Anterior cingulate cortex (tissue), 58 donors: ENCODE measurements at places on chromosomes 12 and 14.
A peak's percentile ranks its signal among the peaks of the same experiment; 100 is the strongest.

DNA sequence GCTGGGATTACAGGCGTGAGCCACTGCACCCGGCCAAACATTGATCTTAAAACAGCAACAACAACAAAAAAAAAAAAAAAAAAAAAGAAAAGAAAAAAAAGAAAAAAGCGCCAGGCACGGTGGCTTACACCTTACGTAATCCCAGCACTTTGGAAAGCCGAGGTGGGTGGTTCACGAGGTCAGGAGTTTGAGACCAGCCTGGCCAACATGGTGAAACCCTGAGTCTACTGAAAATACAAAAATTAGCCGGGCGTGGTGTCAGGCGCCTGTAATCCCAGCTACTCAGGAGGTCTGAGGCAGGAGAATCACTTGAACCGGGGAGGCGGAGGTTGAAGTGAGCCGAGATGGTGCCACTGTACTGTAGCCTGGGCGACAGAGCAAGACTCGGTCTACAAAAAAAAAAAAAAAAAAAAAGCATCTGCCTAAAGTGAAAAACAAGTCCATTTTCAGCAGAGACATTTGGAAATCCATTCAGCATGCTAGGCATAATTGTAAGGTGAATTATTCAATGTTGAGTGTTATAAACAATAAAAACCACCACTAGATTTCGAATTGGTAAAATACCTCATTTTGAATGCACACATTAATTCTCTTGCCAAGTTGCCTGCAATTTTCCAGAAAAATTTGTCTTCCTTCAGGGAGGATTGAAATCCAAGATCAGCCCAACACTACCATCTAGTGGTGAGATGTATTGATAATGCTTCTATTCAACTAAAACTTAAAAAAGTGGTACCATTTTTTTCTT, 8.0 kb upstream of the CERS5 start:
- DNase-seq: peak; percentile 29

DNA sequence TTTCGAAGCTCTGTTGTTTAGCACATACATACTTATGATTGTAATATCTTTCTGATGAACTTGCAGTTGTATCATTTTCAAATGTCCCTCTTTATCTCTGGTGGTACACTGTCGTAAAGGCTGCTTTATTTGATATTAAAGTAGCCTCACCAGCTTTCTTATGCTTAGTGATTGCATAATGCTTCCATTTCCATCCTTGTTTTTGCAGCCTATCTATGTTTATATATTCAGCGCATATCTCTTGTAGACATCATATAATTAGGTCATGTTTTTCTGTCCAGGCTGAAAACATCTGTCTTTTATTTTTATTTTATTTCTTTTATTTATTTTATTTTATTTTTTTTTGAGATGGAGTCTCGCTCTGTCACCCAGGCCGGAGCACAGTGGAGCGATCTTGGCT, 34.6 kb downstream of the ACAD10 start:
- DNase-seq: no peak

DNA sequence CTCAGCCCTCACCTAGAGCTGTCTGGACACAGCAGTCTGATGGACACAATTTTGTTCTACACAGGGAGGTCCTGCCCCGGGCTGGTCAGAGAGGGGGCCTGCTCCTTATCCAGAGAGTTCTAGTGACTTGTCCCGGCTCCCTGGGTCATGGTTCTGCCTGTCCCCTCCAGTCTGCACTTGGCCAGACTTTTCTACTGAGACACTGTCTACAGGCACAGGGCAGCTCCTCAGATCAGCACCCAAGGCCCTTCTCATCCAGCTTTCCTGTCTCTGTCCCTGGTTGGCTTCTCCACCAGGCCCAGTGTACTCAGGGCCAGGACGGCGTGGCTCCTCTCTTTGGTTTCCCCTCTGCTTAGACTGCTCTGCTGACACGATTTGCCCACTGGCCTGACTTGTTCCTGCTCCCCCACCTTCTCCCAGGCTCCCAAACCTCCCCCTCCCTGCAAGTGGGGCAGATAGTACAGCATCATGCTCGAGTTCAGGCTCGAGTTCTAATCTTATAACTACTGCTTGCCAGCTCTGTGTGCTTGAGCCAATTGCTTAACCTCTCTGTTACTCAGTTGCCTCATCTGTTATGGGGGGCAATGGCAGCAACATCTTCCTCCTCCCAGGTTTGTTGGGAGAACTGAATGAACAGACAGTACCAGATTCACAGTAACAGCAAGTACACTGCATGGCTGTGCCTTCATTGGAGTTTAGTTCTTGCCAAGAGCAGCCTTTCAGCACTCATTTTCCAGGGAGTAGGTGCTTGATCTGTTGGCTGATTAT, 22.0 kb upstream of the COL2A1 start:
- DNase-seq: no peak

DNA sequence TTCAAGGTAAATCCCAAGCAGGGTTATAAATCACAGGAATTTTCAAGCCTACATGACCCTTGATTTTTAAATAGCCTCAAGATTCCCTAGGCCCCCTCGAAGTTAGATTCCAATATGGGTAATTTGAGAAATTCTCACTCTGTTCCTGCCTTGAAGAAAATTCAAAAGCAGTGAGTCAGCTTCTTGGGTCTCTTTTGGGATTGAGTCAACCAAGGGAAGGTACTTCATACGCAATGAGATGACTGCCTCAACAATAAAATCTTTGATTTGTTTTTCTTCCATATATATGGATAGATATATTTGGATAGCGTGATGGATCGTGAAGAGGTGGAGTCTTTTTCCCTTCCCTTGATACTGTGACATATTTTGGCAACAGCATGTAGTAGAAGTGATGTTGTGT, 180.4 kb upstream of the ATP2B1 start:
- DNase-seq: no peak

- no peak for DNase-seq
These were observed 209.5 kb upstream of the DIO3 start for GRCh38 chr14:101351769-101352168.

- no peak for DNase-seq
These were observed 125.8 kb downstream of the CCDC91 start for GRCh38 chr12:28316049-28316448.

DNA sequence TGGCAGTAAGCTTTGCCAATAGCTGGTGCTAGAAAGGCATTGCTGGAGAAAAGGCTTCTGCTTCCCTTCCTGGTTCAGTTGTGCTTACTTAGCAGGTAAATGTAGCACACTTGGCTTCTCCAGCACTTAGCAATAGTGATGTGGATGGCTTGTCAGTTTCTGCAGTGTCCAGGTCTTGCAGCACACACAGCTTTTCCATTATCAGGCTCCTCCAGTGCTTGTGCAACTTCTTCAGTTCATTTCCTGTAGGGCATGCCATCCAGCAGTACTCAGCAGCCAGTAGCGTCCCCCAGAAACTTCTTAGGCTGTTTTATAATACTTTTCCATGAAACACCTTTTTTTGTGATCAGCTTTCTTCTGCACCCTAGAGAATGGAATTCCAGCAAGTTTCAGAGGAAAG, 154.6 kb downstream of the SLC6A15 start:
- DNase-seq: no peak

GRCh38 chr14:71907793-71908515, 24.3 kb upstream of the RGS6 start:
- DNase-seq: no peak

GRCh38 chr14:81435391-81436295, 35.5 kb upstream of the STON2 start:
- no peak for DNase-seq

- DNase-seq: no peak
These were observed 76.1 kb downstream of the ALG10B start for GRCh38 chr12:38392554-38393144.

DNA sequence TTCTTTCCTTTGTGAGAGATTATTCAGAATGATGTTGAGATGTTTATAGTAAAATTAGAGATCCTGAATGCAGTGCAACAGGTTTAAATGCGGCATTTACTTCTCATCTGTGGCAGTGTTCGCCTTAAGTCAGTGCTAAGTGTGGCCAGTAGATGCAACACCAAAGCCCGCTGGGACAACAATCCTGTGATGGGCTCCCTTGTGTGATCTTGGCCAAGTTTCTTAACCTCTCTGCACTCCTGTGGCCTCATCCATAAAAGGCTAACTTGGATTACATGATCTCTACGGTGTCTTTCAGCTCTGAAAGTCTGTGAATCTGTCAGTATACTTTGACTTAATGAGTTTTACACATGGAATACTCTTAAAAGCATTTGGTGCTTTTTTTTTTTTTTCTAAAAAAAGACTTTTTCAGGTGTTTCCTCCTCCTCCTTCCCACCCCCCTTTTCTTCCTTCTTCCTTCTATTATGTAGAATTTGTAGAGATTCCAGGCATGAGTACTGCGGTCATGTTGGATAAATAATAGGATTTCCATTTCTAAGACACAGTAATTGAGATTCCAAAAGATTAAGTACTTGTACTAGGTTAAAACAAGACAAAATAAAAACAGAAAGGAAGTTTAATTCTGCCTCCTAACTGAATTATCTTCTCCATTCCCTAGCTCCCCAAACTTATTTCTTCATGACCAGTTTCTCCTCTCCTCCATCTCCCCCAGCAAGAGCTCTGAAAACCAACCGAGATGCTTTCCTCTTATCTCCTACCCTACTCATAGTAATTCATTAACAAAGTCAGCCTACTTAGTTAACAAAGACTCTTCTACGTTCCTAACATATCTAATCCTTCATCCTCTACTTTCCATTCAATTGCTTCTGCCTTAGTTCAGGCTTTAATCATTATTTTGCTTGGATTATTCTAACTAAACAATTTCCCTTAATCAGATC, 42.2 kb upstream of the NAV3 start:
- DNase-seq: no peak

GRCh38 chr12:44459569-44459968, 416.5 kb downstream of the NELL2 start:
- DNase-seq: no peak

- no peak for DNase-seq
These were observed 62.9 kb upstream of the LHX5 start for GRCh38 chr12:113534555-113534954.

DNA sequence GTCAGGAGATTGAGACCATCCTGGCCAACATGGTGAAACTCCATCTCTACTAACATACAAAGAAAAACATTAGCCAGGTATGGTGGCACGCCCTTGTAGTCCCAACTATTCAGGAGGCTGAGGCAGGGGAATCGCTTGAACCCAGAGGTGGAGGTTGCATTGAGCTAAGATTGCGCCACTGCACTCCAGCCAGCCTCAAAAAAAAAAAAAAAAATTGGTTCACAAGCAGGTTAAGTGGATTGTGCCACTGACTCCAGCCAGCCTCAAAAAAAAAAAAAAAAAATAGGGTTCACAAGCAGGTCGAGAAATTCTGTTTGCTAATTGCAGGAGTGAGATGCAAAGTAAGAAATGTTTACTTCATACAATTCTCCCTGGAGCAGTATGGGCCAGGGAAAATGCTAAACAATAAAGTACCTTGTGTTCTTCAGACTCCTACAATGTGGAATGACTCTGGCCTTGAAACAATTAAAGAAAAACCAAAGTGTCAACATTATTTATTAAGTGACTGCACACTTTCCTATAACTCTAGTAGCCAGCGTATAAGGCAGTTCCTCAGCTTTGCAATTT, 6.1 kb downstream of the EDDM3B start:
- DNase-seq: no peak

- no peak for DNase-seq
These were observed 33.8 kb upstream of the IRF2BPL start for GRCh38 chr14:77062261-77062660.

- DNase-seq: no peak
These were observed 62.9 kb upstream of the PSMA6 start for GRCh38 chr14:35229084-35229791.

DNA sequence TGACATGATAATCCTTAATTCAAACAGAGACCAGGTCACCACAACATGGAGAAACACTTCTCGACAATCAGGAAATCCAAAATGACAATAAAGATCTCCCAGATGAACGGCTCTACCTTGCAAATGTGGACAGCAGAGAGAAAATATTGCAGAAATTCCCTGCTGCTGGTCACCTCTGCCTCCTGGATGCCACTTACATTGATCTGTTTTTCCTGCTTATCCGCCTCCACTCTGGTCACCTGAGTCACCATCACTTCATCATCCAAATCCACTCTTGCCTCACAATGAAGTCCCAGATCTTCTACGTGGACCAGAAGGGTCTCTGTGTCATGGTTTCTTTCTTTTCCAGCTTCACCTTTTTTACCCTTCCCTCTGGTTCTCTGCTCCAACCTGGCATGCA, 21.1 kb downstream of the TTC9 start:
- DNase-seq: no peak

DNA sequence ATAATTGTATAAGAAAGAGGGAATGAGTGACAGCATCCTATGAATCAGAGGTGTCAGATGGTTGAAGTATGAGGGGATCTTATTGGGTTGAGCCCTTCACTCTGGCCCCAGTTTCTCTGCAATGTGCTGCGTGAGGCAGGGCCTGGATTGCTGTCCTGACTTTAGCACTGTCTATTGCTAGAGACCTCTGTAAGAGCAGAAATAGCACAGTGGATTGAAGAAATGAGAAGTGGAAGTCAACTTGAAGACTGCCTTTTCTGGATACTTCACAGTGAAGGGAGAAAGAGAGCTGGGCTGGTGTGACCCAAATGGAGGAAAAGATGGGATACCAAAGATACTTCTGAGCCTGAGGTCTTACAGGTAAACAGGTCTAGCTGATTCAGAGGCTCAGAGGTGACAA, 5.8 kb downstream of the ASCL4 start:
- DNase-seq: no peak

DNA sequence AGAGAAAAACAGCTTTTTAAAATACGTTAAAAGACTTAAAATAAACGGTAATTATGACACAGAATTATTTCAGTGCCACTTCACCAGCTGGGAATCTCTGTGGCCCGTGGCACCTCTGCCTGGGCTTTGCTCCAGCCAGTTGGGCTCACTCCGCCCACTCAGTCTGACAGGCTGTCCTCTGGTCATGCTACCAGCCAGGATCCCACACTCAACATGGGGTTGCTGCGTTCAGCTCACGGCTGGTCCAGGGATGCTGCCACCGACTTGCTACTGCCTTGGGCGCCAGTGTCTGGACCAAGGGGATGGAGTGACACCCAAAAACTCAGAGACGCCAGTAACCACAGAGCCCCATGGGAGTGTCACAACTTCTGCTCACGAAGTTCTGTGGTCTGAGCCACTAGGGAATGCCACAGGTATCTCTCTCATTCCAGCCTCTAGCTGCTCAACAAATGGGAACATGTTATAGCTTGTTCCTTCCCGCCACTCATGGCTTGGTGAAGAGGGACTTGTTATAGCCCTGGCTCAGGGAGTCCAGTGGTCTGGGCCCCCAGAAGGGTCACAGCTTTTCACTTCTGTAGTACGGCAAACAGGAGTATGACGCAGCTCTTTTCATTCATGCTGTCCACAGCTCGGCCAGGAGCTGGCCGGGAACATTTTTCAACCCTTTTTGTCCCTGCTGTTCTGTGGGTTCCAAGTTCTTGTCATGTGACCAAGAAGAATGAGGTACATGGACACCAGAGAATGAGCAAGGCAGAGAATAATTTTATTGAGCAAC, 23.4 kb upstream of the ATXN7L3B start:
- no peak for DNase-seq

- DNase-seq: no peak
These were observed 291.4 kb upstream of the OR4E1 start for GRCh38 chr14:21965042-21965441.

- no peak for DNase-seq
These were observed 10.1 kb downstream of the DIABLO start for GRCh38 chr12:122215771-122216170.

DNA sequence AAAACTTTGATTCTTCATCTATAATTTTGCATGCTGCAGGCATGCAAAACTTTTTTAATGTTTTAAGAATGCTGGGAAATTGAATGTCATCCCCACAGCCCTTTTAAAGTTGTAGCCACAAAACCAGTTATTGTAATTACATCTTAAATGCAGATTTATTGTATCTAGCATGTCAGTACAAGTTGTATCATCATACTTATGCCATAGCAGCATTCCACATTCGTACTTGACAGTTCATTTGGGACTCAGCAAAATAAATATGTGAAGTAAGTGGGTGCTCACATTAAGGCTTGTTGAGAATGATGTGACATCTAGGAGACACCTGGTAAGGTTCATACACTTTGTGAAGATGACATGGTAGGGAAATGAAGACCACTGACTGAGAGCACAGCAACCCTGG, 44.0 kb upstream of the GZMB start:
- DNase-seq: no peak
